Cerebellar cortex (tissue), 1 donor: ENCODE measurements at places on chromosomes 16 and 17.

DNA sequence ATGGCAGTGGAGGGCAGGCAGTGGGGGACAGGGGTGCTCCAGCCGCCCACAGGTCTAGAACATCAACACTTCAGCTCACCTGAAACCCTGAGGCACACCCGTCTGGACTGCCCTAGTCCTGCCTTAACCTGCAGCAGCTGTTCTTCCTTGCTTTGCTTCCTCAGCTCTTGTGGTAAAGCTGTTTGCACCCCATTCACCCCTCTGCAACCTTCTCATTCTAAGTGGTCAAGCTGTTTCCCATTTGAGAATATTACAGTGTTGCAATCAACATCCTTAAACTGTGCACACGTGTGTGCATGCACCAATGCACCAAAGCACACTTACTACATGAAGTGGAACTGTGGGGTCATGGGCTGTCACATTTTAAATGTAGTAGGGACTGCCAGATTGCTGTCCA lies 32.4 kb downstream of the SCNN1B start:
- no peak for DNase-seq

DNA sequence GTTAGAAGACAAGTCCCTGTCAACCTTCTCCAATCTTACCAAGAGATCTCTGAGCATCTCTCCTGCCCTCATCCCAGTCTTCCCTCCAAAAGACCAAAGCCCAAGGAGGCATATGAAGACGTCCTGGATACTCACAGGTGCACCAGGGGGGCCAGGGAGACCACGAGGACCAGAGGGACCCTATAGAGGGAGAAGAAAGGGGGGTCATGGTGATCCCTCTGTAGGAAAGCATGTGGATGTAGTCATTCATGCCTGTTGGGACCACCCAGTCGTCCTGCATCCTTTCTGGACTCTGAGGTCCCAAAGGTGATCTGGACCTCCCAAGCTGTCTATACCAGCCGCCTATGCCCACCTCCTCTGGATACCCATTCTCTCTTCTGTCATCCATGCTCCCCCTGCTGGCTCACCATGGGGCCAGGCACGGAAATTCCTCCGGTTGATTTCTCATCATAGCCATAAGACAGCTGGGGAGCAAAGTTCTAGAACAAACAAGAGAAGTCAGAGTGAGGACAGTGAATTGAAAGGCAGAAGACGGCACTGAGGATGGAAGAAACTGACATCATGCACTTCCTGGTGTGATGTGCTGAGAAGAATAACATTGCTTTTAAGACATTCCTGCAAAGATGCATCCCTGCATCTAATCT lies 3.3 kb downstream of the COL1A1 start:
- peak; percentile 39 for DNase-seq

DNA sequence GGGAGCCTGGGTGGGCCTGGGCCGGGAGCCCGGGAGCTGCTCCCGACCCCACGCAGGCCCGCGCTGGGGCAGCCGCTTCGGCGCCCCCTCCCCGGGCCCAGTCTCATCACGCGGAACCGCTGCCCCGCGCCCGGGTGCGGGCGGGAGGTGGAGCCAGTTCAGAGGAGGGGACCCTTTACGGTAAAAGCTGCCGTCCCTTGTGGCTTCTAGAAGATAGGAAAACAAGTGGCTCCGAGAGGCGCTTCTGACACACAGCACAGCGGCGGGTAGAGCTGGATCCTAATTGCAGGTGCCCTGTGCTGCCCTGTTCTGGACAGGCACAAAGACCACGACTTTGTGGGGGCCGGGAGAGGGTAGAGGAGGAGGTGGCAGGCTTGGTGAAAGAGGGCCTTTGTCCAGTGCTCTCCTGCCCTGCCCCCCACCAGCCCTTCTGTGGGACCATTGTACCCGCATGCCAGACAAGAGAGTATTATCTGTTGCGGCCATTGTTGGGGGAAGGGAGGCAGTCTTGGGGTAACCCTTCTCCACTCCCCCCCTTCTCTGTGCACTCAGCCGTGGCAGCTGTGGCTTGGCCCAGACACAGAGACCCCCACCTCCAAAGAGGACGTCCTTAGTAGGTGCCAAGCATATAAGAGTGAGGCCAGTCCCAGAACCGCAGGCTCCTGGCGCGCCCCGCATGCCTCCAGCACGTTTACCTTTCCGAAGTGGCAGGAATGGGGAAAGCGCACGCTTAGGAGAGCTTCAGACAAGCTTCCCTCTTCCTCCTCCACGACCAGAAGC lies 736 bp downstream of the CNP start:
- no peak for DNase-seq

DNA sequence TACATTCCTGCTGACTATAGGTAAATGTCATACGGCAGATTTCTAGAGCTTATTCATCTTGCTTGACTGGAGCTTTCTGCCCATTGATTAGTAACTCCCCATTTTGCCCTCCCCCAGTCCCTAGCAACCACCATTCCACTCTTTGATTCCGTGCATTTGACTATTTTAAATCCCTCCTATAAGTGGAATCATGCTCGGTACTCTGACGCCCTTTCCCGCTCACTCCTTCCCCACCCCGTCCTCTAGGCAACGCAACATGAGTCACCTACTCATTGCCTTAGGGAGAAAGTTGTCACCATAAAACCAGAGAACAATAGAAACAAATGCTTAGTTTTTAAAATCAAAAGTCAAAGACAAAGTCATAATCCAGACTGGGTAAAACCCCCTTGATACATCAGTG lies 45.5 kb upstream of the RBBP6 start:
- no peak for DNase-seq
